ENCODE measurements at places on chromosomes 1 and 21. TPM values are rescaled to one million over a fixed set of nuclear protein-coding genes. Genes with fewer than 3 reads are reported as not detected.

CYP4X1 gene
- not detected for total RNA-seq

KMO gene
- not detected for total RNA-seq

WNT3A gene
- not detected for total RNA-seq

FCRL3 gene
- not detected for total RNA-seq

PRKAB2 gene
- total RNA-seq, result 14.0 TPM

OTUD7B gene
- total RNA-seq, result 26.2 TPM

DNA sequence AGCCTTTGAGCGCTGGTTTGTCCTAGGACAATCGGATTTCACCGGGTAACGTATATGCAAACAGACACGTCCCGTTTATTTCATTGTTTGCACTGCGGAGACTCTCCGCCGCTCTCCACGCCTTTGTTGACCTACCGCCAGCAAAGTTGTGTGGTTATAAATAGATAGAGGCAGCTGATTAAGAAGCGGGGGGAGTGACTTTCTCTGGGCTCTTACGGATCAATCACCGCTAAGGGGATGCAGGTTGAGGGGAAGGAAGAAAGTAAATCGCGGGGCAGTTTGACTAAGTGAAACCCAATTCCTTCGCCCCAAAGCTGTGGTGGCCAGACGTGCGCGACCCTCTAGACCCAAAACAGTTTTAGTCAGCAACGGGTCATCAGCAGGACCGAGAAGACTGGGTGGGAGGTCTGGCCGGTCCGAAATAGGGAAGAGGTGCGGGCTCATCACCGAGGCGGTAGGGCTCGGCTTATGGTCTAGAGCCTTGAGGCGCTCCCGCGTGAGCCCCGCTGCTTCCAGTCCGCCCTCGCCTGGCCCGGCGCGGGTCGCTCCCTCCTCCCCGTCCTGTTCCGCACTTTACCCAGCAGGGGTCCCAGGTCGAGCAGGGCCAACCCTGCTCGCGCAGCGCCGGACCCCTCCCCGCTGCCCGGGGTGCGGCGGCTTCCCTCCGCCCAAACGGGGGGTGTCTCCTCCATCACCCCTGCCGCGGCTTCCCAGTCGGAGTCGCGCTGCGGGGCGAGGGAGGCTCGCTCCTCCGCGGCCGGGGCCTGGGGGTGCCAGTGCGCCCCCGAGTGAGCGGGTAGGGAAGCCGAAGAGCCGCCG, 120.8 kb upstream of the RRP15 start:
- peak overlapping the region; percentile 84 for H3K4me3 ChIP-seq
- peaks cover 11% of the 10 kb centered on the region for H3K4me1 ChIP-seq
- DNase-seq, result peak; percentile 6
- peaks cover 23% of the 10 kb centered on the region for H3K27me3 ChIP-seq

DNA sequence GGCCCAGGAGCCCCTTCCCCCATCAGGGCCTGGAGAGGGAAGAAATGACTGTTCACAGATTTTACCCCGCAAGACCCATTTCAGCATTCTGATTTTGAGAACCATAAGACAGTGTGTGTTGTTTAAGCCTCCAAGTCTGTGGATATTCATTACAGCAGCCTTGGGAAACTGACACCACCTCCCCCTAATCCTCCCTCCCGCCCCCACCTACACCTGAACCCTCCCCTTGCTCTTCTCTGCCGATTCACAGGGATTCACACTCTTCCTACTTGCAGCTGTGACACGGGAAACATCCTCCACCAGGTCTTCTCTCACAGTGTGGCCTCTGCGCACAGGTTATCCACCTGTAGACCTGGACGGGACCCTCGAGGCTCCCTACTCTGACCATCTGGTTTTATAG, 50.1 kb downstream of the RIPK4 start:
- DNase-seq, result no peak
- H3K36me3 ChIP-seq, result no peaks in the 10 kb centered on the region
- H3K27me3 ChIP-seq, result peaks cover 61% of the 10 kb centered on the region
- H3K4me3 ChIP-seq, result no peak overlapping the region

- H3K27ac ChIP-seq, result peak overlapping the region; percentile 87
- H3K4me3 ChIP-seq, result no peak overlapping the region
- H3K4me1 ChIP-seq, result peaks cover 48% of the 10 kb centered on the region
- peaks cover 5% of the 10 kb centered on the region for H3K36me3 ChIP-seq
- DNase-seq, result no peak
Observed at GRCh38 chr1:200205216-200205995, 177.9 kb downstream of the NR5A2 start.

DNA sequence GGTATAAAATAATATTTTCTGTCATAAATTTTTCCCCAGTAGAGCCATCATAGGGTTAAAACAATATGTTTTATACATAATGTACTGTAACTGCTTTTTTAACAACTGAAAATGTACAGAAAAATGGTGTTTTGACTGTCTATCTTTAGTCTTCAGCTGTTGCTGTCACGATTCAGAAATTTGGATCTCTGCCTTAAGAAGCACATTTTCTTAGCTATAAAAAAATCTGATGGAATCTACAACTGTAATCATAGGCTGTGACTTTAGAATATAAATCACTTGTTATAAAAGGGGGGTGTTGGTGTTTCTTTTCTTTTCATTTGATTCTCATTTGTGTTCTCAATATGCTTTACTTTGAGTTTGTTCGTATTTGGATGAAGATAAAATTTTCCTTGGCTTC, 187.5 kb downstream of the PDE4B start:
- DNase-seq, result no peak
- no peak overlapping the region for H3K4me3 ChIP-seq
- no peaks in the 10 kb centered on the region for H3K4me1 ChIP-seq
- no peak overlapping the region for H3K27ac ChIP-seq
- peaks cover 5% of the 10 kb centered on the region for H3K27me3 ChIP-seq

DNA sequence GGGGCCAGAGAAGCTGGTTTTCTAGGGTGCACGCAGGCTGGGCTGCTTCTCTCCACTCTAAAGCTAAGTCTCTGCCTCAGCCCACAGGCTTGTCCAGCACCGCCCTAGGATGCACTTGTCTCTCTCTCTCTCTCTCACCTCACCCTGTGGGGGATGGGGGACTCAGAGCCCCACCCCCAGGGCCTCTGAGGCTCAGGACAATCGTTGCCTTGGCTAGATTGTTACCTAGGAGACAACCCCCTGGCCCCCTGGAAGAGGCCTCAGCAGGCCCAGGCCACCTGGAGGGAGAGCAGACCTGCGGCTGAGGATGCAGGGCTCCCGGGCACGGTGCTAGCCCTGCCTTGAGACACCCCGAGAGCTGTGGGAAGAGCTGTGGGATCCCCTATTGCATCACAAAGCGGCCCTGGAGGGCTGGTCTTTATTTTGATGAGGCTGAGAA, at the start of gene ACTRT2:
Gene ACTRT2, plus strand, starts transcription at position 235 of the 439 bp plus-strand sequence. CDS start 220 bp downstream, outside the sequence.
- no peak for DNase-seq
- no peak within 1 kb of the TSS for H3K27ac ChIP-seq
- no peaks in the 10 kb centered on the region for H3K4me1 ChIP-seq
- H3K4me3 ChIP-seq, result no peak within 1 kb of the TSS

DNA sequence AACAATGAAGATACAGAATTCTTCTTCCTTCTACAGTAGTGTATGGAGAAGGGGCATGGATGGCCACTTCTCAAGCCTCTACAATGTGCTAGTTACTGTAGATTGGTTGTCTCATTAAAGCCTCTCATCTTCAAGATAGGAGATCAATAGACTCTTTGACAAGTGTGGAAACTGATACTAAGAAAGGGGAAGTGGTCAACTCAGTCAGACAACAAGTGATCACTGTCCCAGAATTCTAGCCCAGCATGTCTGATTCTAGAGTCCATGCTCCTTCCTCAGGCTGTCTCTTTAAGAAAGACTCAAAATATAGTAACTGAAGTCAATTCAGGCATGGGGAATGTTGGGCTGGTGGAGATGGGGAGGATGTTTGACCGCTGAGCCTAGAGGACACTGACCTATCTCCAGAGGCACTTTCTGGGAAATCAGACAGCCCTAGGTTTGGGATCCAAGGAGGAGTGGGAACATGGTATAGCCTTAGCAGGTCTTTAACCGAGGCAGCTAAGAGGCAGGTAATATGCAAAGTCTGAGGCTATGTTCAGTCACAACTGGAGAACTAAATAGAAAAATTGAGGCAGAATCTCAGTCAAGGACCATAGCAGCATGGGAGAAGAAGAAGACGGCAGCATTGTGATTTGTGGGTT, 39.3 kb upstream of the EYA3 start:
- no peak overlapping the region for H3K4me3 ChIP-seq
- no peak overlapping the region for H3K27ac ChIP-seq
- DNase-seq, result no peak
- H3K4me1 ChIP-seq, result peaks cover 24% of the 10 kb centered on the region

GRCh38 chr1:24321126-24321525, 2.0 kb downstream of the GRHL3 start:
- H3K27ac ChIP-seq, result no peak overlapping the region
- H3K27me3 ChIP-seq, result peaks cover 49% of the 10 kb centered on the region
- H3K36me3 ChIP-seq, result no peaks in the 10 kb centered on the region
- no peak for DNase-seq
- H3K4me3 ChIP-seq, result no peak overlapping the region

GRCh38 chr1:44543786-44544185, 130.5 kb downstream of the TMEM53 start:
- no peak overlapping the region for H3K27ac ChIP-seq
- H3K4me3 ChIP-seq, result no peak overlapping the region
- H3K4me1 ChIP-seq, result no peaks in the 10 kb centered on the region
- H3K27me3 ChIP-seq, result peaks cover 68% of the 10 kb centered on the region

DNA sequence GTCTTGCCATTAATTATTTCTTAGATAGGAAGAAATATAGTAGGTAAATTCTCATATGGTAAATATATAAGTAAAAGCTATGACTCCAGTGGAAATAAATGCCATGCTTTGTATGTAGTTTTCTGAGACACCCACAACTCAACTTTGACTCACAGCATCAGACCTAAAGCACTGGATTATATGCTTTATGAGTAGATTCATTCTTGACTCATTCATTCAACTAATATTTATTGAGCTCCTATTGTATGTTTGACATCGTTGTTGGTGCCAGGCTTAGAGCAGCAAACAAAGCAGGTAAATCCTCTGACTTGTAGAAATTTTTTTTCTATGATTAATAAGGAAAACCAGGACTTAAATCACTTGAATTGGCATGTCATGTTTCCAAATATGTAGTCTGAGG, 211.4 kb downstream of the PTPRC start:
- DNase-seq, result no peak
- no peak overlapping the region for H3K27ac ChIP-seq

GRCh38 chr1:198500096-198500495, 40.4 kb downstream of the ATP6V1G3 start:
- no peak for DNase-seq
- H3K27me3 ChIP-seq, result no peaks in the 10 kb centered on the region
- H3K4me3 ChIP-seq, result no peak overlapping the region
- peaks cover 71% of the 10 kb centered on the region for H3K4me1 ChIP-seq
- peaks cover 37% of the 10 kb centered on the region for H3K36me3 ChIP-seq

- peak overlapping the region; percentile 94 for H3K4me3 ChIP-seq
- no peaks in the 10 kb centered on the region for H3K27me3 ChIP-seq
- peak overlapping the region; percentile 90 for H3K27ac ChIP-seq
Observed at GRCh38 chr21:36135391-36136102, 668 bp downstream of the CBR3 start.

DNA sequence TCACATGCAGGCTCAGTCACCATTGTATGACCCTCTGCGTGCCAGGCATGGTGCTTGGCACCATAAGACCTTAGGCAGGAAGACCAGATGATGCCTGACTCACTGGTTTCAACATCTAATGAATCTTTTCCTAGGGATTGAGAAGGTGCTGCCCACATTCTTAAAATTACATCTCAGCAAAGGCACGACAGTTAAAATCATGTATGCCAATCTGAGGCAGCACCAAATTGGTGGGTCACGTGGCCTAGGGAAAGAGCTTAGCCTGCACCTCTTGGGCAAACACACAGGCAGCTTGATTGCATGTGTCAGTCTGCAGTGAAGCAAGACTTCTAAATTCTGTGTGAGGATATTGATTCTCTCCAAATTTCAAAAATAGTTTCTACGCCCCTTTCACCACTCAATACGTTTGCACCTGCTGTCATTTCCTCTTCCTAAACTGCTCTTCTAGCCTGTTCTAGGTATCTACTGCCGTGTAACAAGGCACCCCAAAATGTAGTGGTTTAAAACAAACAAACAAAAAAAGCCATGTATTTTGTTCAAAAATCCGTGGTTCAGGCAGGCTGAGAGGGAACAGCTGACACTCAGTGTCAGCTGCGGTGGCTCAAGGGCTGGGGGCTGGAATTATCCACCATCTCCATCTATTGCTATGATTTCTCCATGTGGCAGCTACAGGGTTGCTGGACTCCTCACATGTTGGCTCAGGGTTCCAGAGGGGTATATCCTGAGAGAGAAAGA, 160.2 kb upstream of the FGGY start:
- H3K27ac ChIP-seq, result no peak overlapping the region
- peaks cover 54% of the 10 kb centered on the region for H3K4me1 ChIP-seq
- no peak for DNase-seq
- H3K36me3 ChIP-seq, result no peaks in the 10 kb centered on the region
- H3K4me3 ChIP-seq, result no peak overlapping the region

DNA sequence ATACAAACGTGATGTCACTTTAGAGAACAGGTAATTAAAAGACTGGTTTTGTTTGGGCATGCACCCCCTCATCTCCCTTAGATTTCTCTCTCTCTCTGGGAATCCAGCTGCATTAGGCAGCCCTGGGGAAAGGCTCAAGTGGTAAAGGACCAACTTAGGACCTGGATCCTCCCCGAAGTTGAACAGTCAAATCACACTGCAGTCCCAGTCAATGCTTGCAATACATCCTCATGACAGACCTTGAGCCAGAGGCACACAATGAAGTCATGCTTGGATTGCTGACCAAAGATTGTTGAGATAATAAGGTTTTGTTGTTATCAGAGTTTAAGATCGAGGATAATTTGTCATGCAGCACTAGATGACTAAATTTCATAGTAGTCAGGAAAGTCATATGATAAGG, 1285.8 kb upstream of the NCAM2 start:
- DNase-seq, result no peak
- no peak overlapping the region for H3K4me3 ChIP-seq
- no peak overlapping the region for H3K27ac ChIP-seq
- H3K4me1 ChIP-seq, result no peaks in the 10 kb centered on the region

GRCh38 chr1:99786751-99787501, 20.5 kb upstream of the FRRS1 start:
- peak overlapping the region; percentile 45 for H3K4me3 ChIP-seq
- no peaks in the 10 kb centered on the region for H3K4me1 ChIP-seq
- peaks cover 3% of the 10 kb centered on the region for H3K27me3 ChIP-seq
- DNase-seq, result no peak

- no peaks in the 10 kb centered on the region for H3K27me3 ChIP-seq
- no peak for DNase-seq
- H3K27ac ChIP-seq, result no peak overlapping the region
- H3K4me3 ChIP-seq, result no peak overlapping the region
- H3K4me1 ChIP-seq, result peaks cover 15% of the 10 kb centered on the region
Observed at GRCh38 chr21:31356440-31356839, 12.4 kb upstream of the TIAM1 start.

DNA sequence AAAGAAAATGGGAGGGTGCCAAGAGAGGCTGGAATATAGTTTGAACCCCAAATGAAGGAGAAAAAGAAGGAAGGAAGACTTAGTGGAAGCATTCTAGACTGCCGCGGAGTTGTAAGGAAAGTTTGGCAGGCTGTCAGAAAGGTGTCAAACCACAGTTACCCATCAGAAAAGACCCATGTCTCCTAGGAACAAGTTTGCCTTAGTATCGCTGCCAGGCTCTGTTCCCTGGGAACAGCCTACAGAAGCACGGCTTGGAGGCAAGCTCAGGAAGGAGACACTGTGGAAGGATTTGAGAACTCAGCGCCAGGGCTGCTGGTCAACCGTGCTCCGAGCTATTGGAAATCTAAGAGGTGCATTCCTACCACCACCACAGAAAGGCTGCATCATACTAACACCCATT, 197.4 kb downstream of the RRAGC start:
- H3K4me3 ChIP-seq, result no peak overlapping the region
- H3K4me1 ChIP-seq, result no peaks in the 10 kb centered on the region
- H3K27me3 ChIP-seq, result no peaks in the 10 kb centered on the region
- H3K27ac ChIP-seq, result no peak overlapping the region
- peaks cover 8% of the 10 kb centered on the region for H3K36me3 ChIP-seq

Data from HFFc6 (cell line).